Stimulated activated CD4-positive, alpha-beta T cell treated with anti-CD3 and anti-CD28 coated beads, Interleukin-1b, Interleukin-23, amount 100 ng/mL, for 1 hour (primary cell): ENCODE measurements at places on chromosomes 11 and 22.

- no peak for DNase-seq
Observed at GRCh38 chr11:15761235-15761634, 595.1 kb downstream of the SOX6 start.

- no peak for DNase-seq
Observed at GRCh38 chr11:65672982-65673381, 10.3 kb upstream of the RELA start.

DNA sequence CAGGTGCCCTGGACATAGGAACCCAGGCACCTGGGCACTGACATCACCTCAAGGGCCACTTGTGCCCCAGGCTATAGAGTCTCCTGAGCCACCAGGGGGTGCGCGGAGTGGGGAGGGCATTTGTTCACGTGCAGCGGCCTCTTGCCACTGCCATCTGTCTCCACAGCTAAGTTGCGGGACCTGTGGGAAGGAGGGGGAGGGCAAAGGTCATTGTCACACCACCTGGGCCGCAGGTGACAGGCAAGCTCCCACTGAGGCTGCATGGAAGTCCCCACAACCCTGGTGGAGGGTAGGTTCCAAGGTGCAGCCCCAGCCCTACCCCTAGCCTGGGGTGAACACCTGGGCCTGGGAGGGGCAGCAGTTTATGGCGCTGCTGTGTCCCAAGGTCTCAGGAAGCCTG lies 79.5 kb downstream of the PIWIL3 start:
- DNase-seq = no peak

GRCh38 chr11:36743039-36743438 lies 145.0 kb upstream of the RAG2 start:
- DNase-seq = no peak

DNA sequence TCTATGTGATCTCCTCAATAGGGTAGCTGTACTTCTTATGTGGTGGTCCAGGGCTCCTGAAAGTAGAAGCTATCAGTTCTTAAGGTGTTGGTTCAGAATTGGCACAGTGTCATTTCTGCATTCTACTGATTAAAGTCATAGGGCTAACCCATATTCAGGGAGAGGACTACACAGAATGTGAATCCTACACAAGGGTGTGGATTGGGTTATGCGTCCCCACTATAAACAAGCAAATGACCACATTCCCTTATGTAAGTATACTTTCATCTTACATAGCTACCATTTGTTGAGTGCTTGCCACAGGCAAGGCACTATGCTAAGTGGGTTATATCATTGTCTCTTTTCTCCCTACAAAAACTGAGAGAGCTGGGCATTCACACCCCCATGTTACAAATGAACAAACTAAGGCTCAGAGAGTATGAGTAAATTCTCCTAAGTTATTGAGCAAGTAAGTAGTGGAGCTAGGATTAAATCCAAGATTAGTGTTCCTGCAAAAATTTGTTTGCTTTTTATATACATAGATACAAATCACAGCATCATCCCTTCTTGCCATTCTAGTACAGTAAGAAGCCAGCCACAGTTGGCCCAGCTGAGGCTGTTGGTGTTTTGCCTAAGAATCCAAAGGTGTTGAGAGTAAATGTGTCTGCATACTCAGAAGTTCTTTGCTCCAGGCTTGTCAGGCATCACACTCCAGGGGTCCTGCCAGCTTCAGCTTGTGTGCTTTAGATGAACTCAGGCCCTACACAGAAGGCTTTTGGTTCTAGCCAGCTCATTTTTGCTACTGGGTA lies 157.8 kb downstream of the KIF18A start:
- no peak for DNase-seq

DNA sequence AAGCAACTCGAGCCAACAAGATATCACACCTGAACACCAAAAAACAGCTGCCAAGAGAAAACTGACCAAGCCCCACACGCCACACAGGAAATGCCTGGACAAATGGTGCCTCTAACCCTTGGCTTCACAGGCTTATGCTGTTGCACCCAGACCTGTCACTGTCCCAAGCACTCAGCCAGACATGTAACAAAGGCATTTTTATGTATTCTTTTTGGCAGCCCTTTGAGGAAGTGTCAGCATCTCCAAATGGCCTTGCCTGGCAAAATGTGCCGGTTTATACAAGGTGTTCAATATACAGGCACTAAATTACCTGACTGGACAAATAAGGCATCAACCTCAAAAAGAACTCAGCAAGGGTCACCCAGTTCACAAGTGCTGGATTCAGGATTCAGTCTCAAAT lies 6.1 kb downstream of the HDHD5 start:
- no peak for DNase-seq

GRCh38 chr11:7874056-7874455 lies 57.0 kb downstream of the OR10A6 start:
- DNase-seq = no peak

- DNase-seq = no peak
Observed at GRCh38 chr11:75673977-75674582, 5.2 kb upstream of the MAP6 start.

DNA sequence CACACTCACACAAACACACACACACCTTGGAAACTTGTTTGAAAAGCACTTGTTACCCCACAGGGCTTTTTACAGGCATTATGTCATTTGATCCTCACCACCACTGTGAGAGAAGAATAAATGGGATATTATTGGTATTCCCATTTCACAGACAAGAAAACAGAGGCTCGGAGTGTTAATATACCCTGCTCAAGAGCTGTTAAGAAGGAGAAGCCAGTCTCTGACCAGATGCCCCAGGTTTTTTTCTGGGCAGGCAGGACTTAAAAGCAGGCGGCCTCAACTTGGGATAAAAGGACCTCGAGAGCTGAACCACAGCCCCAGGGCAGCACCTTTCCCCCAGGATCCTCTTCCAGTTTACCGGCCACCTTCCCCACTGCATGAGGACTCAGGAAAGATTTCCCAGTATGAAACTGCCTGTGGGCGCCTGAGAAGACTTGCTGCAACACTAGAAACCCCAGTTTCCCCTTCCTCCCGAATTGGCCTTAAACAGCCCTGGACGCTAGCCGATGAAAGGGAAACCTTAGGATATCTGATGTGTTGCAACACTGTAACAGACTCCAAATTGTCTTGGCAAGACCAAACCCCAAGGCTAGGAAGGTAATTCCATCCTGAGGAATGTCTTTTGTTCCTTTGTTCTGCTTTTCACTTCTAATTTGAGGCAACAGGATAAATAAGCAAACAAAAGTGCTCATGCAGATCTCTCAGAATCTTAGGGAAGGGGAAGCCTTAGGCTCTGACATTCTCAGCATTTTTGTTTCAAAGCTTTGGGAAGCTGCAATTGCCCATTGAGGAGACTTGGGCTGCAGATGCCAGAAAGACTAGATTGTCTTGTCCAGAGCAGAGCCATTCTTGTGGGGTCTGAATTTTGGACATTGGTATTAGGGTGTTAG lies 173.5 kb downstream of the TRIM29 start:
- DNase-seq = no peak

DNA sequence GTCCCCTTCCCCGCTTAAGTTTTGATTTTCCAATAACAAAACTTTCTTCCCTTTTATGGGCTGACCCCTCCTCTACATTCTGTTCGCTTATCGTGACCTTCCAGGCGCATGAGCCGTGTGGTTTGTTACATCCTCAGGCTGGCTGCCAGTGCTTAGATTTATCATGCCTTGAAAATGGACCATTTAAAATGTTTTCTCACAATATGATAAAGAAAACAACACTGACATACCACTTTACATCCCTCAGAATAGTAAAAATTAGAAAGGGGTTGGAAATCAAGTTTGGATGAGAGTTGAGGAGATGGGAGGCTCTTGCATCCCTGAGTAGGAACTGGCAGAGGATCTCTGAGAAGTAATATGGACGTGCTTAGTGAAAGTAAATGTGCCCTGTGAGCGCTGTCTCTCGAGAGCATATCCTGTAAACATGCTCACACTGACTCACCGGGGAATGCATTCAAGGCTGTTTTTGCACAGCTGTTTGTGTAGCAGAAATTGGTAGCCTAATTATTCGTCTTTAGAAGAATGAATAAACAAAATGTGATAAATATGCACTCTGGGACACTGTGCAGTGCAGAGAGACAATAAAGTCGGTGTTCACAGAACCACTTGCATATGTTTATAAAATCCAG lies 17.1 kb upstream of the TOLLIP start:
- DNase-seq = no peak

- DNase-seq = no peak
Observed at GRCh38 chr11:126886636-126887035, 113.9 kb downstream of the KIRREL3 start.

- no peak for DNase-seq
Observed at GRCh38 chr11:112123129-112123528, 36.5 kb downstream of the SDHD start.

DNA sequence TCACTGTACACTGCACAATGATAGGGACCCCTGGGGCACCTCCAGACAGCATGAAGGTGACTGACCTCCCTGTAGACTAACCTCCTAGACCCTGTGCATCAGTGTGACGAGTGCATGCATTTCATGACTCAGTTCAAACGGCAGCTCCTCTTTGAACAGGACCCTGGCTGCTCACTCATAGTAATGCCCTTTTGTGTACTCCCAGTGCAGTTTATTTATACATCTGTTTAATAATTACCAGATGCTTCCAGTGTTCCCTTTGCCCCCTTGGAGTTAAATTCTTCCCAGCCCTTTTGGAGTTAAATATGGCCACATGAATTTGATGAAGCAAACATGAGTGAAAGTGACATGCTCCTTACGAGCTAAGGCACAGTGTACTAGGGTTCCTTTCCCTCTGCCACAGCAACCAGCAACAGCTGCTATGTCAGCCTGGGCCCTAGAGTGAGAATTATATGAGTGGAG lies 72.4 kb downstream of the PANX1 start:
- no peak for DNase-seq

GRCh38 chr22:39923696-39924095 lies 22.8 kb downstream of the GRAP2 start:
- no peak for DNase-seq

DNA sequence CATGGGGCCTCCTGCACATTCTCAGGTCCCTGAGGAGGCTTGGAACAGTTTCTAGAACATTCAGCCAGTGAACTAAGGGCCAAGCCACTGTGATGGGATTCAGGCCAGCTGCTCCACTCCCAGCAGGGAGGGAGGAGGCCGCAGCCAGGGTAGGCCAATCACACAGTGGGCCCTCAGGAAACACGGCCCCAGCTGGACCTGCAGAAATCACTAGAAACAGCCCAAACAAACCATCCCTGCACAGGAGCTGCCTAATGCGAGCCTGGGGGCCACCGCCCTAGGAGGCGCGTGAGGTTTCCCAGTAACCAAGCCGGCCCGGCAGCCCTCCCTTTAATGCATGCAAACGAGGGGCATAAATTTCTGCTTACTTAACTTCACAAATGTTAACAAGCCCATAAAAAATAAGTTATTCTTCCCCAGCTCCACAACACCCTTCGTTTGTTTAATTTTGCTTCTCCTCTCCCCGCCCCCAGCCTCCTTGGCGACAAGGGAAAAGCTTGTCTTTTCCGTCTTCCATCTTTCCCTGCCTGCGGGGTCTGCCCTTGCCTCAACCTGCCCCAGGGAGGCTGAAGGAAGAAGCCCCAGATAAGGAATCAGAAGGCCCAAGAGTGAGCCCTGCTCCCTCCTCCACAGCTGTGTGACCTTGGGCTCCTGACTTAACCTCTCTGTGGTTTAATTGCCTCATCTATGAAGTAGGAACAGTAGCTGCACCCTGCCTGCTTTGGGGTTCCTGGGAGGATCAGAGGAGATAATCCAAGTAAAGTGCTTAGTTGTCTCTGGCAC lies 25.7 kb downstream of the ELFN2 start:
- DNase-seq = no peak

DNA sequence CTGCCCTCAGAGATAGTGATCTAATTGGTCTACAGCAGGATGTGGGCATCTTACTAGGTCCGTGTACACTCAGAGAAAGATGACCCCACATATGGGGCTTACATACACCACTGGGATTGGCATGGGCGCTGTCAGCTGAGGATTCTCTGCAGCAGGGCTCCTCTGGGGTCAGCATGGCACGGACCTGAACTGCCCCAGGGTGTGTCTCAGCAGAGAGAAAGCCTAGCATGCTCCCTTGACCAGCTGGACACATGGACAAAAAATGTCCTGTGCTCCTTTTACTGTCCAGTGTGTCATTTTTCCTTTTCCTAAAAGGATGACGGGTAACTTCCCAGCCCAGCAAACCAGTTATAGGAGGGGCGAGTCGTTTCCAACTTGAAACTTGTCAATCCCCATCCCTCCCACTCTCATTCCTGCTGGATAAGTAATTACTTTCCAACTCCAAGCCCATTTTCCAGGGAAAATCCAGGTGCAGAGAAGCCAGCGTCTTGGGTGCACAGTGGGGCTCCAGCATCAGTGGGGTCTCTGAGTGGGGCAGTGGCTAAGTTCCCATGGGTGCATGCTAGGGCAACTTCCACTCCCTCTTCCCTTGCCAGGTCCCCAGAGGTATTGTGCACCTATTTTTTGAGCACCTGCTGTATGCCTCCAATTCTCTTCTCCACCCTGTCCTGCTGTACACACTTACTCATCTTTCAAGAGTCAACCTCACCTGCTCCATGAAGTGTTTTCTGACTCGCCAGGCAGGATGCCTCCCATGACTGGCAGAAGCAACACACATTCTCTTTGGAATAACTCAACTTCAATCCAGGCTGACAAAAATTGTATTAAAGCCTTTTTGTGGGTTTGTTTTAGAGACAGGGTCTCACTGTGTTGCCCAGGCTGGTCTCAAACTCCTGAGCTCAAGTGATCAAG lies 5.0 kb downstream of the VSTM5 start:
- no peak for DNase-seq

DNA sequence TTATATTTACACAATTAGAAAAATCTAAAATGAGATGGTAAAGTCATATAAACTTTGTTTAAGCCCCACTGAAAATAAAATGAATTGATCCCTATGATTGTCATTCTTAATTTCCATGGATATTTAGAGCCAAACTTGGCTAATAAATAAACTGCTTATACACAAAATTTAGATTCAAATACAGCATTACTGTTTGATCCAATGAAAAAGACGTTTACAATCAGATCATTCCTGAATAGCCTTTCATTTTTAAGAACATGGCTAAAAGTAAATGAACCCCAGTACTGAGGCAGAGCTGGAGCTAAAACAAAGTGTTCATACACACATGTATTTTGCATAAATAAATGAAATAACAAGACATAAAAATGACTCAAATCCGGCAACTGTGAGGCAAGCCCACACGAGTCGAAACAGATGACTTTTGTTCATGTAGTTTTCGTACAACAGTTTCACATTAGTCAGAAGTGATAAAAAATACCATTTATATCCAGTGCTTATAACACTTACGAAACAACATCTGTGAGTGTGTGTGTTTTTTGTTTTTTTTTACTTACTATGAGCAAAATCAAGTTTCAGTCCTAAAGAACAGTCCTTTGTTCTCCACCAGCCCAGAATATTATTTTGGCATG lies 386.5 kb downstream of the SOX6 start:
- no peak for DNase-seq

DNA sequence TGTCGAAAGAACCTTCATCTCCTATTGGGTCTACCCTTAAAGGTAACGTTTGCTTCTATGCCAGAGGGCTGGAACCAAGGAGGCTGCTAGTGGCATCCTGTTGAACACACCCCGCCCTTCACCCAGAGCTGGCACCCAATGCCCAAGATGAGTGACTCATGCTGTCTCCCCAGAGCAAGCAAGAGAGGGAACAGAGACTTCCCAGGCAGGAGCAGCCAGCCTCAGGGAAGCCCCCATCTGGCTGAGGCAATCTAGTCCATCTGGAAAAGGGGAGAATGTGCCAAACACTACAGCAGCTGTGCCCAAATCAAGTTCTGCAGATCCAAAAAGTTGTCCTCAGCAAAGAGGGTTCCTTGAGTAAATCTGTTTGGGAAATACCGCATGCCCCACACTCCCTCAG lies 91.9 kb upstream of the TP53I11 start:
- no peak for DNase-seq

- DNase-seq = no peak
Observed at GRCh38 chr22:39514373-39514973, 5.9 kb upstream of the ATF4 start.

- DNase-seq = peak; percentile 57
Observed at GRCh38 chr11:35138943-35139721, at the start of gene CD44. TSS of gene CD44 (plus strand) at chr11:35139171. CDS start at chr11:35139304, 133 bp downstream.
